ENCODE measurements at places on chromosomes 4 and X.

DNA sequence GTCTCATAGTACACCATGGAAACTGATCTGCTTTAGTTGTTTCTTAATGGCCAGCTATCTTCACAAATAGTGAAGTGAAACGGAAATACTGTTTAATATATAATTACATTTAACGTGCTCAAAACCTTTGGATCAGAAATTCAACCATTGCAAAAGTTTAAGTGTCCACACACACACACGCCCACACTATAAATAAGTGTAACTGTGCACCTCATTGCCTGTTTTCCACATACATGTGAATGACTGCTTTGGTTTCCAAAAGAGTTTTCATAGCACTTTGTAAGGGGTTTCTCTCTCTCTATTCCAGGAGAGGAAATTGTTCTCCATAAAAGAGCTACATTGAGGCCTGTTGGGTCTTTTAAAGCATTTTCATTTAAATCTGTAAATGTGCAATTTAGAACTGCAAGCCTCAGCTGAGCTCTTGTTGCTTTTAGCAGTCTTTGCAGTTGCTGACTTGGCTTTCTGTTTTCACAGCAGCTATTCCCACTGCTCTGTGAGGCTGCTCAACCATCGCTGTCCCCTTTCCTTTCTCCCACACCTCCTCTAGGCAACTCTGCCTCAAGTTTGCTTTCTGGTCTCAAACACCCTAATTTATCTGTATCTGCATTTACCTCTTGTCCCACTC lies 94.5 kb downstream of the RAPGEF2 start:
- no peak for DNase-seq

DNA sequence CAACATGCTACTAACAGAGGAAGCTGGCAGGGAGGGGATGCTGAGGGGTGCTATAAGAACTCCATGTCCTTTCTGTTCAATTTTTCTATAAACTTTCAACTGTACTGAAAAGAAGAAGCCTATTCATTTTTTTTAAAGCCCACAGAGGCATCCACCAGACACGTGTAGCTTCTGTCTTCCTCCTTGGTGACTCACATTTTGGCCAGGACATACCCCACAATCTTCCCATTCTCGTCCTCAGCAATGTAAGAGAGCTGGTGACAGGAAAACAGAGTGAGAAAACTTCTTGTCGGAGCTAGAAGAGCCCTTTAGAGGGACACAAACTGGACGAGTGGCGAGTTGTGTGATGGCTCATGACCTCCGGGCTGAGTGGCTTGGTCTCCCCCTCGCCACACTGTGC lies 1.1 kb downstream of the NAA10 start:
- DNase-seq = no peak

- DNase-seq = no peak
Observed at GRCh38 chr4:127698789-127699200, 31.4 kb upstream of the SLC25A31 start.

- no peak for DNase-seq
Observed at GRCh38 chr4:12408364-12408763, 979.7 kb upstream of the HS3ST1 start.

- DNase-seq = no peak
Observed at GRCh38 chrX:43349363-43349762, 306.7 kb upstream of the MAOA start.

GRCh38 chr4:170400361-170400760 lies 310.6 kb upstream of the AADAT start:
- no peak for DNase-seq

DNA sequence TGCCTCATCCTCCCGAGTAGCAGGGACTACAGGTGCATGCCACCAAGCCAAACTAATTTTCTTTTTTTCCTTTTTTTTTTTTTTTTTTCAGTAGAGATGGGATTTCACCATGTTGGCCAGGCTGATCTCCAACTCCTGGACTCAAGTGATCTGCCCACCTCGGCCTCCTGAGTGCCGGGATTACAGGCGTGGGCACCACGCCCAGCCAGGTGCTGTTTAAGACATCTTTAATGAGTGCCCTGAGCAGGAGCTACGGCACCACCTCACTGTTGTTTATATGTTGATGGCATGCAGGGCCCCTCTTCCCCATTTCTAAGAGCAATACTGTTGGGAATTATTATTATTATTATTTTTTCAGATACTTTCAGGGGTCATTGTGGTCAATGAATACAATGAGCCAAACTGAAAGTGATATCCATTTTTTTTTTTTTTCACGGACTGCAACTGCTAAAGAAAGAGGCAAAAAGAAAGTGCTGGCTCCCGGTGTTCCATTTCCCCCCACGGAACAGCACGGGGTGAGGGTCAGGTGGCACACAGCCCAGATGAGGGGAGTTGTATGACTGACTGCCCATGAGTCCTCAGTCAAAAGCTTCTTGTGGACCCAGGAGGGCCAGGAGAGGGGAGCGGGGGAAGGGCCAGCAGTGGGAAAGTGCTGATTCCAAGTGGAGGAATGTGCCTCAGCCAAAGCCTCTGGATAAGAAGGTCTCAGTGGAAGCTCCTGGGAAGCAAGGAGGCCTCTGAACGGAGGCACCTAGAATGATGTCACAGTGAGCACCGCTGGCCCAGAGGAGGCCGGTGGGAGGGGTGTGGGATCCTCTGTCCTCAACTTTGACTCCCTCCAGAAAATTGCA lies 101.8 kb upstream of the HPF1 start:
- no peak for DNase-seq

DNA sequence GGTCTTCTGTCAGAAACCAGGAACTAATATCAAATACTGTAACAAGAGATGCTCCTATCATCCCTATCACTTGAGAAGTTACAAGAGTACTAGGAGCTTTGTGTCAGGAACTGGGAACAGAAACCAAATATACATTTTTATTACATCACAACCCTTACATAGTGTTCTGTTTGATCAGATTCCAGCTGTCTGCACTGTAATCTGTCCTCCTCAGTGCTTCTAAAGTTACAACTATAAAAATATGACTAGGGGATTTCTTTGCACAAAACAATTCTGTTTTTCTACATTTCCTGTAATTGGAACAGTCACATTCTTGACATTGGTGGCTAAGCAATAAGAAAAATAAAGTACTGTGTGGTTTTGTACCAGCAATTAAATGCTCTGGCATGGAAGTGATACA lies 686.0 kb downstream of the PDHA2 start:
- no peak for DNase-seq

GRCh38 chr4:15746110-15746509 lies 32.0 kb upstream of the CD38 start:
- DNase-seq = no peak

- no peak for DNase-seq
Observed at GRCh38 chr4:169103966-169104412, 93.9 kb upstream of the CBR4 start.

GRCh38 chr4:185502386-185502785 lies 30.9 kb upstream of the CCDC110 start:
- DNase-seq = no peak

DNA sequence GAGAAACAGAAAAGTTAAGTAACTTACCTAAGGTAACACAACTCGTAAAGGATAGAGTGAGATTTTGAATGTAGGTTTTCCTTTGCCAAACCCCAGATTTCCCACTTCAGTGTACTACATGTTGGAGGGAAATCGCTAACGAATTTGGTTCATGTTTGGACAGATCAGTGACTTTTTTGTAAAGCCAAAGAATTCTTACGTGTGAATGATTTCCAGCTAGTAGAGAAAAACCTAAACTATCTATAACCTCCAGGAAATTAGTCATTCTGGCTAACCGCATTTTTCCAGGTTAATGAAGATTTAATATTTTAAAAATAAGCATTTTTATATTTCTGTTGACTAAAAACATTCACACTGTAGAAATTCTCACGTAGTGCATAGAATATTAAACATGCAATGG lies 7.2 kb downstream of the TENM3 start:
- DNase-seq = no peak

DNA sequence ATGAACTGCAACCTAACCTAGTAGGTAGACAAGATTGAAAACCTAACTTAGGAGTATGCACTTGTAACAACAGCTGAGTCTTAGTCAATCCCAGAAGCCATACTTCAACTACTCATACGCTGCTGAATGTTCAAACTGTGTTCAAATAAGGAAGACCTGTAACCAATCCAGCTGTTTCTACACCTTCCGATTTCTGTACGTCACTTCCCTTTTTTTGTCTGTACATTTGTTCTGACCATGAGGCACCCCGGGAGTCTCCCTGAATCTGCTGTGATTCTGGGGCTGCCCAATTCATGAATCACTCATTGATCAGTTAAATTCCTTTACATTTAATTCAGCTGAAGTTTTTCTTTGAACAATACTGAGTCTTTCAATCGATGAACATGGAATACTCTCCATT lies 89.5 kb downstream of the BMP3 start:
- no peak for DNase-seq

GRCh38 chr4:8538076-8538702 lies 42.0 kb upstream of the GPR78 start:
- no peak for DNase-seq

DNA sequence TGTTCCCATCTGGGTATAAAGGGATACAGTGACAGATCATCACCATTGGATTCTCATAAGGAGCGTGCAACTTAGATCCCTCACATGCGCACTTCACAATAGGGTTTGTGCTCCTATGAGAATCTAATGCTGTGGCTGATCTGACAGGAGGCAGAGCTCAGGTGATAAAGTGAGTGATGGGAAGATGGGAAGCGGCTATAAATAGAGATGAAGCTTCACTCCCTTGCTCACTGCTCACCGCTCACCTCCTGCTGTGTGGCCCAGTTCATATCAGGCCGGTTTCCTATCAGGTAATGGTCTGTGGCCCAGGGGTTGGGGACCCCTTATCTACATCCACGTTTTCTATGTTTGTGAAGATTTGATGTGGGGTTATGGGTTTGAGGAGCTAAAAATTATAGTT lies 43.7 kb downstream of the FAT4 start:
- no peak for DNase-seq

DNA sequence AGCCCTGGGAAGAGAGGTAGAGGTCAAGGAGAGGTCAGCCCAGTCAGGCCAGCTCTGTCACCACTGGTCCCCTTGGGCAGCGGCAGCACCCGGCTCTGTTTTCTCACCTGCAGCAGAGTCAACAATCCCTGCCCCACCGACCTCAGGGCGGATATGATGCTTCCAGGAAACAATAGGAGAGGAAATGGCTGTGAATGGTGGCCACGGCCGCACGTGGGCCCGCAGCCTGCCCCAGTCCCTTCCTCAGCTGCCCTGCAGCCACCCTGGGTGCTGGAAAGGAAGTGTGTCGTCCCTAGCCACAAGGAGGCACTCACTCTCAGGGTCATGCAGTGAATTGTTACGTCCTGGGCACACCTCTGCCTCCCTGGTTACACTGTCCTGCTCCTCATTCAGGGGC lies 92.5 kb upstream of the ENPP6 start:
- no peak for DNase-seq

- no peak for DNase-seq
Observed at GRCh38 chr4:31334086-31334910, 614.1 kb downstream of the PCDH7 start.

DNA sequence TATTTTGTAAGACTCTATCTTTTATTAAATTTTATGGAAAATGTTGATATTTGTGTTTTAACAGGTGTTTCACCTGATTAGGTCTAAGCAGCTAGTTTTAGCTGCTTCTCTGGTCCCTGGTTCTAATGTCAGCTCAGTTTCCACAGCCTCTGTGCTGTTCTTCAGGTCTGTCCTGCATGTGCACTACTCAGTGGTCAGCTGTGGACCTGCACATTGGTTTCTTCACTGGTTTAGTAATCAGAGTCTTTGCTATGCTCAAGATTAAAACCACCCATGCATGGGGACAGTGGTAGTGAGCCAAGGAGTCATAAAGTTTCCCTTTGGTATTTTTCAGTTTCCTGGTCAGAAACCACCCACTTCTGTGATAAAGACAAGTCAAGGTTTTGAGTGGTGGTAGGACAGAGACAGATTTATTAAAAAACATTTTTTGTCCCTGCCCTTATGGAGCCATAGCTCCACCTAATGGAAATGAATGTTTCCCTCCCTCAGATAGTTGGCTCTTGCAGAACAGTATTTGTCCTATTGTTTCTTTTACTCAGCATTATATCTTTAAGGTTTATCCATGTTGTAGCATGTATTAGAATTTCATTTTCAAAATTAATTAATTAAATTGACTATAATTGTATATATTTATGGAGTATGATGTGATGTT lies 36.8 kb upstream of the VBP1 start:
- DNase-seq = no peak

DNA sequence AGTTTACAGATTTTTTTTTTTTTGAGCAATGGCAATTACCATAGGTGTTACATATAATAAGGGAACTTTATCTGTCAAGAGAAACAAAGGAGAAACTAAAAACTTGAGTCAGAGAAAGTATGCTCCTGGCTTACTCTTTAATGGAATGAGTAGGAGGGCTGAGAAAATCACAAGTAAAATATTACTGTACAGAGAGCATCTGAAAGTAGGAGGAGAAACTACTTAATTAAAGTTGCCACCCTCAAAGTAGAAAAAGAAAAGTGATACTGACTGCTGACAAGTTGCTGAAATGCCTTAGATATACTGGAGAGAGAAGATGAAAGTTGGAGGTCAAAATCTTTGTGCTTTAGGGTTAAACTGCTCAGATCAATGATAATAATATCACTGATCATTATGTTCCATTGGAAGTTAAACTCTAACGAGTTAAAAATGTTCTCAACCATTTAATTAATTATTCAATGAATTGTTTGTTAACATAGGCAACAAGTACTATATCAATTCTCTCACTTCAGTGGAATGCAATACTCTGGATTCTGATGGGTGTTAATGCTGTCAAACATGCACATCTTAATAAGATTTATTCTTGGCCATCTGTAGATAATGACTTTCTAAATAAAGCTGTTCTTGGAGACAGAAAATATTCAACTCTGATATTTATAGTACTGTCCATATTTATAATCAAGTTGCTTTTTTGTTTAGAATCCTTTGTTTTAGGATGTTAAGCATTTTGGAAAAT lies 61.2 kb upstream of the CAMK2D start:
- DNase-seq = no peak

- no peak for DNase-seq
Observed at GRCh38 chrX:135393051-135393450, 28.7 kb upstream of the SMIM10L2A start.

GRCh38 chr4:2339458-2340271 lies 77.8 kb upstream of the MXD4 start:
- DNase-seq = no peak

DNA sequence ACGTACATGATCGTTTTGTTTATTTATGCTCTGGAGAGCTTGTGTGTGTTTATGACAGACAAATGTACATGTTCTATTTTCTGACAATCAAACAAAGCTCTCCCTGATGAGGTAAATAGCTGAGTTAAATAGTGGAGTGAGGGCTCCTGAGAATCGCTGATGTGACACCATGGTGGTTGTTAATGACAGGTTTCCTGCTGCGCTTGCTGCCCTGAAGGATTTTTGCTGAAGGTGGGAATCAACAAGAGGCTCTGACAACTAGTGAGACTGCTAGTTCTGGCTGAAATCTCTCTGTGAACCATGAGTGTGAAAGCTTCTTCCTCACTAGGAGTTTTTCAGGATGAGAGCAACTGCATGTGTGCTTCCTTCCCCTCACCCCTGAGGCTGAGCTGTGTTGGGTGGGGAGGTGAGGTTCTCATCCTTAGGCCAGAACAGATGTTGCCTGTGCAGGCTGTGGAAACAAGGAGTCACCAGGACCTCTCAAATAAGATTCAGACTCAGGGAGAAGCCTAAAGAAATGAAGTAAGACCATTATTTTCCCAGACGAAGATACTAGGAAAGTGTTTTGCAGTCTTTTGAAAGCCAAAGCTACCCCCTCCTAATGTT lies 173.4 kb upstream of the JADE1 start:
- DNase-seq = no peak
